ENCODE measurements at places on chromosomes 1 and 21. TPM values are rescaled to one million over a fixed set of nuclear protein-coding genes. Genes with fewer than 3 reads are reported as not detected.

The PLPPR4 gene
- total RNA-seq, result not detected

The GUCA2A gene
- total RNA-seq, result not detected

The OR2T35 gene
- not detected for total RNA-seq

The PADI6 gene
- not detected for total RNA-seq

The ROR1 gene
- 2.3 TPM for total RNA-seq

All from foreskin keratinocyte (primary cell).